ENCODE measurements at places on chromosomes 13 and 19.

DNA sequence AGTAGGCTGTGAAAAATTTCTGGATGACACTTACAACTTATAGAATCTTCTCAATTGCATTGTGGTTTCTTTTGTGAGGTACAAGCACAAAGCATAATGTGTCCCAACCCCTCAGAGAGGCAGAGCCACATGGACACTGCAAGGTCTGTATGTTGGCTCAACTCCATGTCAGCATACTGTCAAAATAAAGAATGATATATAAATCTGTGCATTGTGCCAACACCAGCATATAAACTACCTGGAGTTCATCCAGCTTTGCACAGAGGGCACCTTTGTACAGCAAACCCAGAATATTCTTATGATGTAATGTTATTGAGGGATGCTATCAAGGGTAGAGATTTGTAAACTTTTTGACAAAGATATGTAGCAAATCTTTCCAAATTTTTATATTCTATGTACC is 1065.8 kb upstream of the MIR17HG start:
- no peak for DNase-seq

DNA sequence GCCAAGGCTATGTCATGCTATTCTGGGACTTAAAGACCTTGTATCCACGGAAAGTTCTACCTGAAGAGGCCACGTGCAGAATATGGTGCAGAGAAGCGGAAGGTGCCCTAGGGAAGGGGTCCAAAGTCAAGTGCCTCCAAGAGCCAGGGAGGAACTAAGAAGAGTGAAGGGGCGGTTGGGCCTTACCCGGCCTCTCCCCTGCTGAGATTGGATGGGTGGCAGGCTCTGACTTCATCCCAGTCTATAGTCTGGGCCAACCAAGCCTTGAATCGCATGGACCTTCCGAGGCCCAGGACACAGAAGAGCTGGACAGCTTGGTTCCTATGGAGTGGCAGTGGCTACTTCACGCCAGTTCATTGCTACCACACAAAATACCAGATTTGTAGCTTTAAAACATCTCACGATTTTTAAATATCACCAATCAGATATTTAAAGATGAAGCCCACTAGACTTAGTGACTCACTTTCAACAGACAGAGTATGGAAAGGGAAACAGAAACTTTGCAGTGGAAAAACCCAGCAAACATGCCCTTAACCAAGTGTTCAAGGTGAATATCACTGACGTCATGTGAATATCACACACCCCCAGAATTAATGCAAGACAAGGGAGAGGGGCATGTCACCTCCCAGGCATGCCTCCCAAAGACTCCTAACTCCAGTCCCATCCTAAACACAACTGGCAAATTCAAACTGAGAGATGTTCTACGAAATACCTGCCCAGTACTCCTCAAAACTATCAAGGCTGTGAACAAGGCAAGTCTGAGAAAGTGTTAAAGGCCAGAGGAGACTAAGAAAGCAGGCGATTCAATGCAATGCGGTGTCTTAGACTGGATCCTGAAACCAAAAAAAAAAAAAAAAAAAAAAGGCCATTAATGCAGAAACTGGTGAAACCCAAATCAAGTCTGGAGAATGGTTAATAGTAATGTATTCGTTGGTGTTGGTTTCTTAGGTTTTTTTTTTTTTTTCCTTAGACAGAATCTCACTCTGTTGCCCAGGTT is 10.2 kb downstream of the C19orf12 start:
- DNase-seq, result no peak

GRCh38 chr13:33245505-33246158 is 39.9 kb downstream of the STARD13 start:
- DNase-seq, result no peak

DNA sequence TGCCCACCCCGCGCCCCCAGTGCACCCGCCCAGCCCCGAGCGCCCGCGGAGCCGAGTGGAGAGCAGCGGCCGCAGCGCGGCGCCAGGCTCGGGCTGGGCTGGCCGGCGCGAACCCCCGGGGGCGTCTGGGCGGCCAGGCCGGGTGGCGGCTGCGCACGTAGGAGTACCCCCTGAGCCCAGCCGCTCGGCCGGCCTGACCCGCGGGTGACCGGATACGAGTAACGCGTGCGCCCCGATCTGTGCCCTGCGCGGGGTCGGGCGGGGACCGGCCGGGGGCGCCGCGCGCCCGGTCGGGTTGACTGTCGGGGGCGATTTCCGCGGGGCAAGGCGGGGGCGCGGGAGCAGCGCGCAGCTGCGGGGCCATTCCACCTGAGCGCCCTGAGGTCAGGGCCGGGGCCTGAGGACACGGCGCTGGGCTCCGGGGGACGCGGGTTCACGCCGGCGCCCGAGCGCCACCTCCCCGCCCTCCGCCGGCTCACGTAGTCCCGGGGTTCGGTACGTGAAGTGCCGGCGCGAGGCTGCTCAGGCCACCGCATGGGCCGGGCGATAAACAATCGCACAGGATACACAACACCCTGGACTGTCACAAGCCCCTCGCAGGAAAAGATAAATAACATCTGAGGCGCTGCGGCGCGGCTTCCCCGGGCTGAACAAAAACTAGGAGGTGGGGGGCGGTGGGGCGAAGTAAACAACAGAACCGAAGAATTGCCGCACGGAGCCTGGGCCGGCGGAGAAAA is 37.6 kb upstream of the FLT1 start:
- DNase-seq, result peak; percentile 54

- DNase-seq, result no peak
These were observed at the start of gene FCHO1 for GRCh38 chr19:17751103-17751911. TSS of gene FCHO1 (plus strand) at chr19:17751477. CDS start at chr19:17755165, 3,688 bp downstream.

DNA sequence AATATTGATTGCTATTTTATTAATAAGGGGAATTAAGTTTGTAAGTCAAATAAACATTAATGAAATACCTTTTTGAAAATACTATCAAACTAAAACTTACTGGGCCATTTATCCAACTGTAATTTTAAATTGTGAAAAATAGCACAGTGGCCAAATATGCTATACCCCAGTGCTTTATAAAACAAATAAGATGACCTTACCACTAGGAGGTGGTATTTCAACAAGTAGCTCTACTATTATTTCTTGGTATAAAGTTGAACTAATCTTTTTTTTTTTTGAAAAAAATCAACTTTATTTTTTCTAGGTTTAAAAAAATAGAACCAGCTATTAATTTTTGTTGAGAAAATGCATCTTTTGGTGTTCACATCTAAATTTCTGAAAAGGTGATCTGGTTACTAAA is 14.7 kb downstream of the LACC1 start:
- DNase-seq, result no peak

- peak; percentile 74 for DNase-seq
These were observed 1.0 kb upstream of the ICAM5 start for GRCh38 chr19:10288662-10289166.

- DNase-seq, result no peak
These were observed 6.5 kb upstream of the KCTD4 start for GRCh38 chr13:45207319-45207718.

- no peak for DNase-seq
These were observed 1.8 kb downstream of the POSTN start for GRCh38 chr13:37596805-37597204.

- DNase-seq, result peak; percentile 75
These were observed 885 bp downstream of the TGFB1 start for GRCh38 chr19:41352609-41353465.

DNA sequence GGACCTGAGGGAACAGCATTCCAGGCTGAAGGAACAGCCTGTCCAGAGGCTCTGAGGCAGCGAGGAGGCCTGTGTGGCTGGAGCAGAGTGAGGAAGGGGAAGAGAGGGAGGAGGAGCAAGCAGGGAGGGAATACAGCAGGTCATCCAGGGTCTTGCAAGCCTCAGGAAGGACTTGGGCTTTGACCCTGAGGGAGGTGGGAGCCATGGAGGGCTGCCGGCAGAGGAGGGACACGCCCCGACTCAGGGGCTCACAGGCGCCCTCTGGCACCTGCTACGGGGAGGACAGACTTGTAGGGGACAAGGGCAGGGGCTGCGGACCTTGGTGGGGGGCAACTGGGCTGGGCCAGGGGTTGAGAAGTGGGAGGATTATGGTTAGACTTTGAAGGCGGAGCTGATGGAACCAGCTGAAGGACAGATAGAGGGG is 4.7 kb downstream of the TINCR start:
- peak; percentile 67 for DNase-seq

DNA sequence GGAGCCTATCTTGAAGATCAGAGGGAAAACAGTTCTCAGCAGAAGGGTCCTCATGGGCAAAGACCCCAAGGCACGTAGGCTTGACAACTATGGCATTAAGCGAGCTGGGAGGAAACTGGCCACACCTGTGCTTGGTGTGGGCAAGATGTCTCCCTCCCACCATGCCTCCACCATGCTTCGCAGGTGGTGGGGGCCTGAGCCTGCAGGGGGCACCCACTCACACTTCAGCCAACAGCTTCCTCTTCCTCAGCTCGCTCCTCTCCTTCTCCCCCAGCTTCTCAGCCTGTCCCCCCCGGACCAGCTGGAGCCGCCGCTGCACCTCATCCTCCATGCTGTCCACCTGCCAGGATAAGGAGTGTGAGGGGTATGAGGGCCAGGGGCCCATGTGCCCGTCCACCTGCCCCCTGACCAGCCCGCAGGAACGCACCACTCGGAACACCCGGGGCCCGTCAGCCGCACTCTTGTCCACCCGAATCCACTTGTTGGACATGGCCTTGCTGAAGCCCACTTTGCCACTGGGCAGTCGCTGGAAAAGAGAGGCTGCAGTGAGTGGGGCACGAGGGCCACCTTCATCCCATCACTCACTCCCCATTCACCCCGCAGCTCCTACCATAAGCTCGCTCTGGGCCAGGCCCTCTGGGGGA is 3.4 kb downstream of the FARSA start:
- DNase-seq, result no peak

DNA sequence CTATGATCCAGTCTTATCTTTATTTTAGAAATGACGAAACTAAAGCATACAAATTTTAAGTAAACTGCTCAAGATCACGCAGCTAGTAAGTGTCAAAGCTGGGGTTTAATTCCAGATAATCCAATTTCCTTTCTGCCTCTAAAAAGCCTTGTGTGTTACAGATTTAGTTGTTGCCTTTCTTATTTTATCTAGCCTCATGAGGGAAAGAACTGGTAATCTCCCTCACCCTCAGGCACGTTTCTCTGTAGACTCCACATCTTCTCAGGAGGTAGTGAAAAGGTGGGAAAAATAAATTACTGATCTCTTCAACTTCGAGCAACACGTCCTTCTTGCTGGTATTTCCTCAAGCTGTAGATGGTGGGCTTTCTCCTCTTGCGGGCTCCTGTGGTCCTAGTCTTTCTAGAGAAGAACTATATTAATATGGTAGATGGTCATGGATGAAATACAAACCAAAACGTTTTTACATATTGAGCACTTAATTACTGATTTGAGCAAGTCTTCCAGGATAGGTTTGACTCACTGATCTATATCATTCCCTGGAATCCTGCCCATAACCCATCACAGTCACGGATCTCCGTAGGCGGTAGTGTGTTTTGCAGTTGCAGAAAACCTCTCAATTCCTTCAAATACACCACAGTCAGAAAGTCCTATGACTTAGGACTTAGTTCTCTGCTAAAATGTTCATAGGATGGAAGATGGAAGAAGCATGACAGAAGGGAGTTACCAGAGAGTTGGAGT is 519.5 kb downstream of the DCT start:
- no peak for DNase-seq

GRCh38 chr13:23630349-23631093 is 60.3 kb downstream of the TNFRSF19 start:
- no peak for DNase-seq

Data from WTC11 (cell line).